ENCODE measurements at places on chromosomes 1 and 21.

DNA sequence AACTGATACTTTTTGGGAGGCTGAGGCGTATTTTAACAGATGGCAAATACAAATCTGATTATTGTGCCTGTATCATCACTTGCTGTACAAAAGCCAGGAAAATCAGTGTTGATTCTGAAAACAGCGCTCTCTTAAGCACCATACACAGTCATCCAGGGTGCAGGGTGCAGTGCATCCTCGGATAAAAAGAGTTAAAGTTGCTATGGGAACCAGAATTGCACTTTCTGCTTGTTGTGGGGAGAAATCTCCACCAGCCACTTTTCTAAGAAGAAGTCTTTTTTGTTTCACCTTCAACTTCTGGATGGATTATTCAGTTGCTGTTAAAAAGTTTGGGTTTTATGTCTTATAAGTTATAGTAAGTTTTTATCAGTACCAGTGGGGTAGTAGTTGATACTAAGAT, 3.8 kb downstream of the LAMC1 start:
- DNase-seq, result no peak

GRCh38 chr1:40332695-40333094, 15.6 kb upstream of the COL9A2 start:
- no peak for DNase-seq

DNA sequence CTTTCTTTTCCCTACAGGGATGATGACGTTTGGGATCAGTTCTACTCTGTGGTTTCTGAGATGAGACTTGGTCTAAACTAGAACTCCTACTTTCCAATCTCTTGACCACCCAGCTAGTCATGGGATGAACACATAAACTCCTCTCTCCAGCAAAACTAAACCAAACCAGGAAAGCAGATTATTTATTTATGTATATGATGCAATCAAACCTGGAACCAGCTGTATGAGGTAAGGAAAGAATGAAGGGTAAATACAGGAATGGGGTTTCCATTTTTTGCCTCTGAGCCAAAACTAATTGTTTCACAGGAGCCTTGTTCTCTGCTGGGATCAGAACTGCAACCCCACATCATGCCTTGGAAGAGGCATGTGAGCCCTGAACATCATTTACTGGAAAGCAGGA, 3.3 kb upstream of the AGT start:
- DNase-seq, result no peak

- DNase-seq, result no peak
Measured at GRCh38 chr1:20402585-20403422, 83.2 kb downstream of the CAMK2N1 start.

- no peak for DNase-seq
Measured at GRCh38 chr1:101064697-101065096, 39.1 kb upstream of the DPH5 start.

- no peak for DNase-seq
Measured at GRCh38 chr1:229848752-229849677, 218.0 kb upstream of the GALNT2 start.

DNA sequence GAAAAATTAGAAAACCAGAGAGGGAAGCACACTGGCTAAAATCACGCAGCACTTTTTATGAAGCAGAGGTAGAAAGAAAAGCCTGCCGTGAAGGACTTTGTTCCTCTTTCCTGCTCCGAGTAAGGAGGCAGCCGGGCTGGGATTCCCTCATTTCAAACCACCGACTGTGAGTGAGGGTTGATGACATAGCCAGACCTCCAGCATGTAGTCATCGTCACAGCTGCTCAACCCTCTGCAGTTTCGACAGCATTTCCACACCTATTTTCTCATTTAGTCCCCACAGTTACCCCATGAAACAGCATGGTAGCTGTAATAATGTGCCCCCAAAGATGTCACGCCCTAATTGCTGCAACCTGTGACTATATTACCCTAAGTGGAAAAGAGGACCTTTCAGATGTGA, 35.3 kb downstream of the FCRL5 start:
- DNase-seq, result no peak

DNA sequence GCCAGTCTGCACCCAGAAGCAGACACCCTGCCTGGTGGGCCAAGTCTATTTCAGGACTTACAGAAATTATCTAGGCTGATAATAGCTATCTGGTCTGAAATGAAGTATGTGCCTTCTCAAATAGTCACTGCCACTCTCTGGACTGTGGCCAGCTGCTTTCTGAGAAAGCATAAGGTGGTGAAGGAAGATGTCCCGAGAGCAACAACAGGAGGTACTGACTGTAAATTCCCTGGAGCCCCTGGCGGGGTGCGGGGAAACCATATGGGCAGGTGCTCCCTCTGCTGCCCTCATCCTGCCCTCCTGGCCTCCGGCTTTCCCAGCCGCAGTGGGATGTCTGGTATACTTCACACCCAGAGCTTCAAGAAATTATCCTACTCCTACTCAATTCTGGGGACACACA, 86.8 kb downstream of the TGFBR3 start:
- DNase-seq, result no peak

- no peak for DNase-seq
Measured at GRCh38 chr1:8009043-8010002, 16.8 kb downstream of the ERRFI1 start.

GRCh38 chr1:19313961-19314882, 2.1 kb downstream of the SLC66A1 start:
- DNase-seq, result no peak

GRCh38 chr1:51542158-51542953, 23.3 kb upstream of the EPS15 start:
- DNase-seq, result no peak

DNA sequence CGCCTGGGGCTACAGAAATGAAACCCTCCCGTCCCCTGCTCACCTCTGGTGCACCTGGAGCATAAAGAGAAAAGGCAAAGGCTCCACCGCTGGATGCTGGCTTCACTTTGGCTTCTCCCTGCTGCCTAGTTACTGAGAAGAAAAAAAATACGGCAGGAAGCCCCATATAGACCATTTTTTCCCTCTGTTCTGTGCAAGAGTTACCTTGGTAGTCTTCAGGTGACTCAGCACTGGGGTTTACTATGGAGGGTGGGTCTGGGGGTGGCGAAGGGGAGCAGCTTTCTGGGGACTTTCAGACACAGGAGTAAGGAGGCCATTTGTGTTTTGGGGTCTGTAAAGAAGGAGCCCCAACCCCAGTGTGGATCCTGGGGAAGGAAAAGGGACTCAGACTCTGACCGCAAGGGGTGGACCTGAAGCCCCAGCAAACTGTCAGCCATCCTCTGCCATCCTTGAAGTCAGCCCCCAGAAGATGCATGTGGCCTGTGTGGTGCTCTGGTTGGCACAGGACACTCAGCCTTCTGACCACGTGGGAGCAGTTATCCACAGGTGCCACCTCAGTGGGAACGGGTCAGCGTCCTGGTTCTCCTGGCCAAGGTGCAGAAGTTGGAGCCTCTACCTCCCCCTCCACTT, 25.9 kb upstream of the EPS8L3 start:
- DNase-seq, result no peak

DNA sequence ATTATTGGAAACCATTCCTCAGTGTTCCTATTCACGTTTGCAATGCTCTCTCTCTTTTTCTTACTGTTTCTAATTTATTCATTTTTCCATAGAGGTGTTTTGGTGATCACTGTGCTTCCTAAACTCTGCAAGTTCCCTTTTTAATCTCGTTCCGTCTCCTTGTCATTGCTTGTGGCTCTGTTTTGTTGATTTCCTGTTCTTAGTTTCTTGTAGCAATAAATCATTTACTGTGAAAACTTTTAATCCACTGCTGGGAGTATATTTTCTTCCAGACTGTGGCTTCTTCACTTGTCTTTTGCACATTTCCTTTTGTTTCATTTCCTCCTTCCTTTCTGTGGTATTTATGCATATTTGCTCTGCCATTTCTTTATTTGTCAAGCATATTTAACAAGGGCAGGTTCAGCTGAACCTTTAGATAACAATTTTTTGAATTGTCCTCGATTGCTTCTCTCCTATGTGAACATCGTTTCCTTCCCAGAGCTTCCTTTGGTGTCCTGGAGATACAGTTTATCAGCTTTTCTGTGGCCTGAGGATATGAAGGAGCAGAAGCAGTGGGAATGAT, 3.6 kb downstream of the B3GALT5 start:
- DNase-seq, result no peak

DNA sequence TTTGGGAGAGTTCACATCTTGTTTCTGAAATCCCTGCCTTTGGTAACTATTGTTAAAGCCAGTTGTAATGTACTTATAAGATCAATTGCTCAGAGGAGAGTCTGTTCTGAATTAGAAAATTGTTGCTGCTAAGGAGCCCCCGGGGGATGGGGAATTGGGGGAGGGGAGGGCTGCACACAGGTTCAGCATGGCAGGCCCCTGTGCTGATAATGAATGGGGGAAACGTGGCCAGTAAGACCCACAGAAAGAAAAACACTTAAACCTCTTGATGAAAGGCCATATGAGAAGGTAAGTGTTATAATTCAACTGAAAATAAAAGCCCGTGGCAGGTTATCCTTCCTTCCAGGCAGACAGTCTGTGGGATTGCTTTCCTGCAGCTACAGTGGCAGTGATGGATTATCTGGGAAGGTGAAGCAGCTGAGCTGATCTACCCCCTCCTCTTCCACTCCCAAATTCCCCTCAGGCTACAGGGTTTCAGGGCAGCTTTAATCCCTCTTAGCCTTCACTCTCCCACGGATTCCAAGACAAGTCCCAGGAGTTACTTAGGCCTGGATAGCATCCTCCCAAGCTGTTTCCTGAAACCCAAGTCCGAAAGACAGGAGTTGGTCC, 398.8 kb downstream of the TBX15 start:
- no peak for DNase-seq

GRCh38 chr1:168304865-168305264, 24.2 kb downstream of the TBX19 start:
- DNase-seq, result no peak

DNA sequence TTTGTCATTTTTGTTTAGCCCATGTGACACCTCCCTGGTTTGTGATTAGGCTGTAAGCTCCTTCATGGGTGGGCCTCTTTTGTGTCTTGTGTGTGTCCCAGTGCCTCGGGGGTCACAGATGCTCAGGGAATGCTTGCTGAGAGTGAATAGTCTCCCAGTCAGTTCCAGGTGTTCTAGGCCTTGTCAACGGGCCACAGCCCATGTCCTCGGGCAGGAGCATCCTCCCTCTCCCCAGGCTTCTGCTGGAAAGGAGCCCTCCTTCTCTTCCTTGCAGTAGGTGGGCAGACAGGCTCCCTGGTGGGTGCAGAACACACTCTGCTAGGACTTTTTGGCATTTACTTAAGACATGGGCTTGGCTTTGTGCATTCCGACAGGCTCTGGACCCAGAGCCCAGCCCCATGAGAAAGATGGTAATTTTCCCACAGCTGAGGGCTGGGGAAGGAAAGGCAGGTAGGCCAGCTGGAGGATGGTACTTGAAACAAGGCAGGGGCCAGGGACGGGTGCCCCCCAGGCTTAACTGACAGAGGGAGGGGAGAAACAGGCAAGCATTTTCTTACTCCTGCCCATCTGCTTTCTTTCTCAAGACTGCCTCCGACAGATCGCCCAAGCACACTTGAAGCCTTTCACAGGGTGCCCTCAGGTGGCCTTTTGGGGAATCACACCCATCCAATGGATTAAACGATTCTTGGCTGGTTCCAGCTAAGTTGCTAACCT, 7.1 kb upstream of the CPLANE2 start:
- DNase-seq, result peak; percentile 45

GRCh38 chr1:160251011-160251410, 11.3 kb downstream of the DCAF8 start:
- DNase-seq, result no peak

- no peak for DNase-seq
Measured at GRCh38 chr1:147820761-147821297, 60.4 kb upstream of the GJA5 start.

- DNase-seq, result no peak
Measured at GRCh38 chr1:55304229-55304740, 89.1 kb upstream of the USP24 start.

DNA sequence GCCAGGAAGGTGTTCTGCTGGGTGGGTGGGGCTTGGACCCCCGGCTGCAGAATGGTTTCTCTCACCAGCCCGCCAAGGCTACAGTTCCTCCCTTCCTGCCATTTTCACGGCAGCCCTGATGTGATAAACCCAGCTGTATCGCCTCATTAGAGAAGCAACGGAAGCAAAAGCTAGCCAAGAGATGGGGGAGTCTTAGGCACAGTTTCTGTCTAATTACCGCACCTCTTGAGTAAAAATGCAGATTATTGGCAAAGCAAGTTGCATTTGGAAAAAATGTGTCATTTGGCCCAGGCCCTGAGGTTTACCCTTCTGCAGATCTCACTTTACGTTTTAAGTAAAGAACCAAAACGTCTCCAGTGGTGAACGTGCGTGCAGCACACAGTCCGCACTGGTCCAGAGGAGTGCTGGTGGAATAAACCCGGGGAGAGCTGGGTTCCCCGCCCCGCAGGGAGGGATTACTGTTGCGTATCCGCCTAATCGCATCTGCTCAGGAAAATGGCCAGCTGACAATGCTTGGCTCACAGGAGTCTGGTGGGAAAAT, 109.9 kb downstream of the GALNT2 start:
- DNase-seq, result no peak

DNA sequence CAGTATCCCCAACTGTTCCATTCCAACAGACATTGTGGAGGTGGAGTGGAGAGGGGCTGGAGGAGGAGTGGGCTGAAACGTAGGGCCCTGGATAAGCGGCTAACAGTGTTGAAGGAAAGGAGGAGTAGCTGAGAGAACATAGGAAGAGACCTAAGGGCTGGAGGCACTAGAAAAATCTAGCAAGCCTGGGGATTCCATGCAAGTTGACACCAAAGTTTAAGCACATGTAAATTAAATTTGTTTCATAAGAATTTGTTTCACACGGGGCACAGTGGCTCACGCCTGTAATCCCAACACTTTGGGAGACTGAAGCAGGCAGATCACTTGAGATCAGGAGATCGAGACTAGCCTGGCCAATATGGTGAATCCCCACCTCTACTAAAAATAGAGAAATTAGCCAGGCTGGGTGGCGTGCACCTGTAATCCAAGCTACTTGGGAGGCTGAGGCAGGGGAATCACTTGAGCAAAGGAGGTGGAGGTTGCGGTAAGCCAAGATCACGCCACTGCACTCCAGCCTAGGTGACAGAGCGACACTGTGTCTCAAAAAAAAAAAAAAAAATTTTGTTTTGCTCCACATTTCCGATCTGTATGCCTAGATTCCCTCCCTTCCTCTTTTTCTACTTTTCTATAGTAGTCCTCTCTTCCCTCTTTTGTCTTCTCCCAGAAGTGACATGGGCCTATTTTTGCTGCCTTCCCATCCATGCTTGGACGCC, 530 bp upstream of the CD244 start:
- DNase-seq, result no peak

- DNase-seq, result no peak
Measured at GRCh38 chr21:22083899-22084298, 1085.7 kb downstream of the NCAM2 start.

DNA sequence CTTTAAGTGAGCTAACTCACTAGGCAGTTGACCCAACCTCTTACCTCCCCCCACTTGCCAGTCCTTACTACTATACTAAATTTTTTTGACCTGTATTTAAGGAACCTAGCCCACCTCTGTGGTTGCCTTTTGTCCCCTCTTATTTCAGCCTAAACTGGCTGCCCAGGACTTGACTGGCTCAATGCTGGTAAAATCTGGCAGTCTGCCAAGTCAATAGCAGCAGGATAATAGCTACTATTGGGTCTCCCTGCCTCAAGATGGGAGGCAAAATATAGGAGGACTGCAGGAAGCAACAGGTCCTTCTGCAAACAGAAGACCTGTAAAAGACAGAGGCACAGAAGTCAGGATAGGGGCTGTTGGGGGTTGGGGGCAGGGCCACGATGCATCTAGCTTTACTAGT, 144.2 kb upstream of the POGK start:
- no peak for DNase-seq

- no peak for DNase-seq
Measured at GRCh38 chr1:15884477-15884876, 37.0 kb downstream of the SPEN start.
